ENCODE measurements at places on chromosomes 4 and X.
A peak's percentile ranks its signal among the peaks of the same experiment; 100 is the strongest.

DNA sequence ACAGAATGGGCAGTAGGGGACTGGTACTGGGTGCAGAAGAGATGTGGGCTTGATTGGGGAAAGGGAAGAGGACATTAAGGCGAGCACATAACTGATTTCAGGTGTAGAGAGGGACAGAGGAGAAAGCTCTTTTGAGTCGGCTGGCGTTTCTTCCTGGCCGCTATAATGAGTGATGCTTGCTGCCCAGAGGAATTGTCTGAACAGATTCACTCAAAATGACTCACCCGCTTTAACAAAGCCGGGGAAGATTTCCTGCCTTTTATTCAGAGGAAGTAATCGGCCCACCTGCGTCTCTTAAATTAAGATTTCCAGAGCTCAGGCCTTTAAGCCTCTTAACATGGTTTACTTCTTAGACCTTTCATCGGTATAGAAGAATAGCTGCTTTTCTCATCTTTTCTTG is 102.1 kb upstream of the AP1S2 start:
- no peak for DNase-seq

- no peak for DNase-seq
Measured at GRCh38 chrX:154485150-154486051, 1.0 kb downstream of the UBL4A start.

DNA sequence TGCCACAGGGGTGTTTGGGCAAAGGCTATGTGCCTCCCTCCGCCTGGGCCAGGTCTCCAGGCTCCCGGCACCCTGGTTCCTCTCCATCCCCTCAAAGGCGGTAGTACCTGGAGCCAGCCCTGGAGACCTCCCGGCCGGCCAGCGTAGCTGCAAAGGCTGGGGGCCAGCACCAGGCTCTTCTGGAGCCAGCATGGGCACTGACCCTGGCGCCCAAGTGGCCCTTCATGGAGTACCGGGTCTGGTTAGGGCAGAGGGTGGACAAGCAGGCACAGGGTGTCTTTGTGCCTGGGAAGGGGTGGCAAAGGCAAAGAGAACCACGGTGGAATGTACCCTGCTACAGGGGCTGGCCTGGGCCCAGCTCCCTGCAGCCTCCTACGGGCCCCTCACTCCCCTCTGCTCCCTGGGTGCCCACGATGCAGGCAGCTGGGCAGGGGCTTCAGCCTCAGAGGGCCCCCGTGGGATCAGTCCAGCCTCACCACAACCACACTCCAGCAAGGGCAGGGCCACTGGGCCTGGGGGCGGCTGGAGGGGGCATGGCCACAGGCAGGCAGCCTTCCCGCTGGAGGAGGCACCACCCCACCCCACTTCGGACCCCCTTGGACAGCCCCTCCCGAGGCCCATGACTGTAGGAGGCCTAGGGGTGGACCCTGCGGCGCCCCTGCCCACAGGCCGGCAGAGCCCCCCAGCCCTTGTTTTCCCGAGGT is 112.9 kb upstream of the NKX1-1 start:
- DNase-seq = no peak

GRCh38 chrX:134026565-134027311 is 41.3 kb upstream of the GPC3 start:
- no peak for DNase-seq

DNA sequence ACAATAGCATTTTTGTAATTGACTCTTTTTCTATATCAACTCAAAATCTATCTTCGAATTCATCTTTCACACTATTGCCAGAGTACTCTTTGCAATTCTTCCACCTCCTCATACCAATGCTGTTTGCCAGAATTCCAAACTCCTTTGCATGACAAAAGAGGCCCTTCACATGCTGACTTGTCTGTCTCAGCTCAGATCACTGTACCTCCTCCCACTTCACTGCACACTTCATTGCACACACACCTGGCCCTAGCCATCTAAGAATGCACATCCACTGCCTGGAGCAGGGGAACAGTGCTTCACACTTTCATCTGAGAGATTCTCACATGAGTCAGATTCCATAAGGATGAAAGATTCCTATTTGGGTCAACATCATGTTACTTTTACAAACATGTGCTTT is 56.5 kb downstream of the PRDM5 start:
- DNase-seq = no peak

DNA sequence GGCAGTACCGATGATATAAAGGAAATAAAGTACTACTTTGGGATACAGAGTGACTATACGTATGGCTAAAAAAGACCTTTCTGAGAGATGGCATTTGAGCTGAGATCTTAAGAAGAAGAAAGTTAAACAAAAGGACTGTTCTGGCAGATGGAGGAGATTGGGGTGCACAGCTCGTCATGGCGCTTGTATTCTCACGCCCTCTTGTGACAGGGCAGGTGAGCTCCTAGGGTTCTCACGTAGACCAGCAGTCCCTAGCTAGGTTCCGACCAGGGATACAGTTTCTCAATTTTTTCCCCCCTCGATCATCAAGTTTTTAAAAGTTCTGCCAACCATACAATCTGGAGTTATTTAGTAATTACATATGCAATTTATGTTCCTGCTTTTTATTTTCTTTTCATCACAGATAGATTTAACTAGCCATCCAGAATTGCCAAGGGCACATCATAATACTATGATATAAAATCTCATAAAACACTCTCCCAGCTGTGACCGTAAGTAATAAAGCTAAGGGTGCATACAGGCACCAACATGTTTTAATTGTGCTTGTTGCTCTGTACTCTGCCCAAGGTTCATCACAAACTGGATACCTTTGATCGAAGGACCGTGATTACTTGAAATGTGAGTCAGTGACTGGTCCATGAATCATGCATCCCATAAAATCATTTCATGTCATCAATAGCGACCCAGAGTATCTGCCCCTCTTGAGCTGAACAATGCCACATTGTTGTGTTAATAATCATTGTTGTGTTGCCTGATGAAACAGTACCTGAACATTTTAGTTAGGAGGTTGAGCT is 69.4 kb upstream of the ZNF518B start:
- no peak for DNase-seq

- DNase-seq = peak; percentile 13
Measured at GRCh38 chr4:77284036-77284435, 127.0 kb downstream of the CCNG2 start.

DNA sequence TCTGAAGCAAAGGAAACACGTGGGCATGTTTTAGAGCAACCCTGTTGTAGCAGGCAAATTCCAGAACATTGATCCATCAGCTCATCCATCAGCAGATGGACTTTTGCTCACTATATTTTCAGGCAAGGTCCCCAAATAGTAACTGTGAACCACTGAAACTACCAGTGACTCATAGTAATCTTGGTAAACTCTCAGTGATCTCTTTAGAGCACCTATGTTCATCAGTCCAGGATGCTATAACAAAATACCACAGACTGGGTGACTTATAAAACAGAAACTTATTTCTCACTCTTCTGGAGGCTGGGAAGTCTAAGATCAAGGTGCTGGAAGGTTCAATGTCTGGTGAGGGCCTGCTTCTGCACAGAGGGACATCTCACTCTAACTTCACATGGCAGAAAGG is 28.9 kb upstream of the BTC start:
- DNase-seq = no peak

DNA sequence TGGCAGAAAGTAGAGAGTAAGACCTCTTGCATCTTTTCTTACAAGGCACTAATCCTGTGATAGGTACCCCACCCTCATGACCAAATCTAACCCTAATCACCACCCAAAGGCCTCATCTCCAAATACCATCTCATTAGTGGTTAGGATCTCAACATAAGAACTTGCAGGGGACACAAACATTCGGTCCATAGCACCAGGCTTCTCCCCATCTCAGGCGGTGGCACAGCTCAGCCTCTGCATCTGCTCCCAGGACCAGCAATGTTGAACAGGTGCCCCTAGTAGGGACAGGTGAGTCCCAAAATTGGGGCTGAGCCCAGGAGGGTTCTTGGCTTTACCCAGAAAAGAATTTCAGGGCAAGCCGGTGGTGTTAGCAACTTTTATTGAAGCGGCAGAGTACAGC is 8.4 kb upstream of the MRFAP1 start:
- DNase-seq = no peak

DNA sequence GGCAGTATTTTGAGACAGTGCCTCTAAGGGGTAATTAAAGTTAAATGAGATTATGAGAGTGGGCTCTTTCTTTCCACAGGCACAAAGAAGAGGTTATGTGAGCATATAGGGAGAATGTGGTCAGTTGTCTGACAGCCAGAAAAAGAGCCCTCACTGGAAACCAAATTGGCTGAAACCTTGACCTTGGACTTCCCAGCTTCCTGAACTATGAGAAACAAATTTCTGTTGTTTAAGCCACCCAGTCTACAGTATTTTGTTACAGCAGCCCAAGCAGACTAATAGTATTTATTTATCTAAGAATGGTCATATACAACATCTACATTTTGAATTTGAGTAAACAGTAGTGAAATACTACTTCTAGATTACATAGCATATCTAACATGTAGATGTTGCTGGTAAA is 473.8 kb downstream of the IL15 start:
- DNase-seq = no peak
